CD4-positive, alpha-beta T cell treated with Interleukin-17A for 4 hours (primary cell): ENCODE measurements at places on chromosomes 6 and 20.

DNA sequence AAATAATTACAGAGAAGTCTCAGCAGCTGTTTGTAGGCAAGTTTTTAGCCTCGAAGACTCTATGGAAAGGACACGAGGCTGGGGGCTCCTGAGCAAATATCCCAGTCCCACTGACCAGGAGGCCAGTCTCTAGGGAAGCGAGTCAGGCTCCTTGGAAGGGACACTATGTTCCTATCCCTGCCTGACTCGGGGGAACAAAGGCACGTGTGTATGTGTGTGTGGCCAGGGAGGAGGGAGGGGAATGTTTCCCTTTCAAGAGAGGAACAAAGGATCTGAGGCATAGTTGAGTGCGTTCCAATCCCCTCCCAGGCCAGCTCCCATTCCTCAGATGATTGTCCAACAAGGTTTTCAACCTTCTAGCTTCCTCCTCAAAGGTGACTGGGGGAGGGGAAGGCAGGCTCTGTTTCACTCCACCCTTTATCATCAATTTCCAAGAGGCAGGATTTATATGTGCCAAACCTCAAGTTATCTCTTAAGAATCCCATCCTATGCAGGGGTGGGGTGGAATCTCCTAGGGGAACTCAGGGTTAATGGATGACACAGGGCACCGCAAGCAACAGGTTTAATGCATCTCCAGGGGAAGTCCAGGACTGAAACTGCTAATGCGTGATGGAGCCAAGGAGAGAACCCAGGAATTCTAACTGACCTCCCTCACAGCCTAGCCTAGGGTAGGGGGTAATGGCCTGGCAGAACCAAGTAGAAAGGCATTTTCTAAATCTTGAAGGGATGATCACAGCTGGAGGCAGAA is 9.9 kb downstream of the BCL2L1 start:
- no peak for DNase-seq

DNA sequence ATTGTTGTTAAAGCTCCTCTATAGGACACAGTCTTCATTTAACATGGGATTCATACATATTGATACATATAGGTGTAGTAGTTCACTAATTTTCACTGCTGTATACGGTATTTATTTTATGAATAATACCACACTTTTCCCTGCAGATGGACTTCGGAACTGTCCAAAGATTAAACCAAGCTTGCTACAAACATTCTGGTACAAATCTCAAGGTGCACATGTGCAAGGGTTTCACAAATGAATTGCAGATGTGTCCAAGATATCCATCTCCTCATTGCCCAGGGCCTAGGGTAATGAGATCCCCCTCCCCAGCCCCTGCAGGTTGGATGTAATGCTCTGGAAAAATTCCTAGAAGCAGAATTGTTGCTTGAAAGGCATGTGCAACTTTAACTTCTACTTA is 31.4 kb downstream of the DTNBP1 start:
- DNase-seq, result no peak

- no peak for DNase-seq
Observed at GRCh38 chr6:106988664-106989063, 14.1 kb upstream of the CD24 start.

- no peak for DNase-seq
Observed at GRCh38 chr6:3253597-3253961, 5.2 kb upstream of the PSMG4 start.

- no peak for DNase-seq
Observed at GRCh38 chr6:14811775-14812428, 434.0 kb upstream of the JARID2 start.

- no peak for DNase-seq
Observed at GRCh38 chr20:12966468-12967085, 42.2 kb upstream of the SPTLC3 start.

GRCh38 chr6:114390176-114390575 is 47.4 kb upstream of the HS3ST5 start:
- no peak for DNase-seq

DNA sequence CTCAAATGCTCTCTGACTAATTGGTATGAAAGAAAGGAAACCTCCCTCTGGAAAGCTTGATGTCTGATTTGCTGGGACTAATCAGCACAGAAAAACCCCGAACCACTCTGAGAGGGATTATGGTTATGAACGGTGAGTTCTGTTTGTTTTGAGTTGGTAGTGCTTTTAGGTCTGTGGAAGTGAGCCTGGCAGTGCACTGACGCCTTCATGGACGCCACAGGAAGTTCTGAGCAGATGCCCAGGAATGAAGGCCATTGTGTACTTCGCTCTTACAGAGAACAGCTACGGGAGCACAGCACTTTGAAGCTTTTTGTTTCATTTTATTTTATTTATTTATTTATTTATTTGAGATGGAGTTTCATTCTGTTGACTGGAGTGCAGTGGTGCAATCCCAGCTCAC is 754.1 kb downstream of the QKI start:
- no peak for DNase-seq

DNA sequence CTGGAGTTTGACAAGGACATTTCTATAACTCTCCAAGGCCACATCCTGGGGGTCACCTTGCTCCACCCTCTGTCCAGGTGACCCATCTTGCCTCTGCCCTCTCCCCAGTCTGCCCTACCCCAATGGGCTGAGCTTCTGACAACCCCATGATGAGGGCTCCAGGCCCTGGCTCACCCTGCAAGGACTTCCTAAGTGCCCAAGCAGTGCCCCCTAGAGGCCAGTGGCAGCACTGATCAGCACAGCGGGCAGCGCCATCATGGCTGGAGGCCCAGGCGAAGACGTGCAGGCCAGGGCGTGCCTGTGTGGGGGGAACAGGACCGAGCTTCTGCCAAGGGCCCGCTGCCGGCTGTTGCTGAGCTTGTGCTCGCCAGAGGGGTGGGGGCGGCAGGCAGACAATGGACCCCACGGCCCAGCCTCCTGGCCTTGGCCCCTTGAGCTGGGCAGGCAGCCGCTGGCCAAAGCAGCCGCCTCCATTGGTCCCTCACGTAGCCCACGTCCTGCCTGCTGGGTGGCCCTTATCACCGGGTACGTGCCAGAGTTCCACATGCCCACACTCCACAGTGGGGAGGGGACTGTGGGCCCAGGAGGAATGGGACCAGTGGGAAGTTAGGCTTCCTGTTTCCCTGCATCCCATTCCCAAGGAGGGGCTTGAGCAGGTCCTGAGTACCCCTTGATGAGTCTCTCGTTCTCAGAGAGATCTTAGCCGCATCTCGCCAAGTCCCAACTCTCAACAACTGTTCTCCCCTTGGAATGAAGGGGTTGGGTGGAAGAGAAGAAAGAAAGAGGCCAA is 64.3 kb downstream of the MRPL14 start:
- DNase-seq, result no peak

- DNase-seq, result no peak
Observed at GRCh38 chr6:147077251-147077650, 127.0 kb upstream of the STXBP5 start.

GRCh38 chr6:79506251-79506650 is 31.0 kb downstream of the LCA5 start:
- no peak for DNase-seq

DNA sequence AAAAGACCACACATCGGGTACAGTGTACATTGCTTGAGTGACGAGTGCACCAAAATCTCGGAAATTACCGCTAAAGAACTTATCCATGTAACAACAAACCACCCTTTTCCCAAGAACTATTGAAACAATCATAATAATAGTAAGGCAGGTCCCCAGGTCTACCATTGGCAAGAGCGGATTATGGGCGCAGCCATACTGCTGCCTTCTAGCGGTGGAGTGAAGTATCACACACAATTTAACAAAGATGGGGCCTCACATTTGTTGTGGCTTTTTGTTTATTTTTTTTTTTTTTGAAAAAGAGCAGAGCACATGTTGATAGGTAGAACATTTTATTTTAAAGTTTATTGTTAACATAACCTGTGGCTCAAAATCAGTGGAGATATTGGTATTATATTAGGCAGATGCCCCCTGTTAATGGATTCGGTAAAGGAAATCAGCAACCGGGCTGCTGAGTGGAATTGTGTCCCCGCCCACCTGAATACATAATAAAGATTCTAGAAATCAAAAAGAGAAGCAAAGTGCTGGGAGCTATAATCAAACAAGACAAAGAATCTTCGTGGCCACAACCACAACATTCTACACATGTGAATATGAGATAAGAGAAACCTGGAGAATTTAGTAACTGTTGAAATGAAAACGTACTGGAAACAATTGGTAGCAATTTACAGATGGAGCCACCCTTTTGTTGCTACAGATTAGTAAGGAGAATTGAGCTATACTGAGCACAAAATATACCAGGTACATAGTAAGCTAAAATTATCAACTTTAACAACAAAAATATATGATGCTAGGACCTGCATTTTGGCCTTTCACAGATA is 94.2 kb upstream of the EXOC2 start:
- no peak for DNase-seq

DNA sequence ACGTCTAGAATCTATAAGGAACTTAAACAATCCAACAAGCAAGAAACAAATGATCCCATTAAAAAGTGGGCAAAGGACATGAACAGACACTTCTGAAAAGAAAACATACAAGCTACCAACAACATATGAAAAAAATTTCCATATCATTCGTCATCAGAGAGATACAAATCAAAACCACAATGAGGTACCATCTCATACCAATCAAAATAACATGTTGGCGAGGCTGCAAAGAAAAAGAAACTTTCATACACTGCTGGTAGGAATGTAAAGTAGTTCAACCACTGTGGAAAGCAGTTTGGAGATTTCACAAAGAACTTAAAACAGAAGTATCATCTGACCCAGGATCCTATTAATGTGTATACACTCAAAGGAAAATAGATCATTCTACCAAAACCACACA is 243.9 kb upstream of the RUNX2 start:
- DNase-seq, result no peak

- DNase-seq, result no peak
Observed at GRCh38 chr6:157804448-157805327, 18.4 kb upstream of the SNX9 start.

DNA sequence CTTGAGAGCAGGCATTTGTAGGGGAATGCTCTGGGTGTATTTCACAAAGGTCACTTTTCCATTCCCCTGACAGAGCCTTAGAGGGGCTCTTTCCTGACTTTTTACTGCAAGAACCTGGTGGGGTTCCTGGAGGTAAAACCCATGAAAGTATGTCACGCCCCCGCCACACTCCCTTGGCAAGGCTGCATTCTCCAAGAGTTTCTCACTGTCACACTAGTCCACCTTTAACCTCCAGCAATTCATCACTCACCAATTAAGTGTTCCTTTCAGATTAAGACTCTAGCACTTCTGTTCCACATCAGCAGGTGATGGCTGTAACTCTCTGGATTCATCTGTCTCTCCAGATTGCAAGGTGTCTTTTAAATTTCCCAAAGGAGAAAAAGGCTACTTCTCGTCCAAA is 32.7 kb upstream of the NKX2-4 start:
- no peak for DNase-seq

- DNase-seq, result no peak
Observed at GRCh38 chr20:41229259-41229658, 88.3 kb downstream of the ZHX3 start.

- DNase-seq, result no peak
Observed at GRCh38 chr6:111503660-111504059, 20.6 kb upstream of the REV3L start.

DNA sequence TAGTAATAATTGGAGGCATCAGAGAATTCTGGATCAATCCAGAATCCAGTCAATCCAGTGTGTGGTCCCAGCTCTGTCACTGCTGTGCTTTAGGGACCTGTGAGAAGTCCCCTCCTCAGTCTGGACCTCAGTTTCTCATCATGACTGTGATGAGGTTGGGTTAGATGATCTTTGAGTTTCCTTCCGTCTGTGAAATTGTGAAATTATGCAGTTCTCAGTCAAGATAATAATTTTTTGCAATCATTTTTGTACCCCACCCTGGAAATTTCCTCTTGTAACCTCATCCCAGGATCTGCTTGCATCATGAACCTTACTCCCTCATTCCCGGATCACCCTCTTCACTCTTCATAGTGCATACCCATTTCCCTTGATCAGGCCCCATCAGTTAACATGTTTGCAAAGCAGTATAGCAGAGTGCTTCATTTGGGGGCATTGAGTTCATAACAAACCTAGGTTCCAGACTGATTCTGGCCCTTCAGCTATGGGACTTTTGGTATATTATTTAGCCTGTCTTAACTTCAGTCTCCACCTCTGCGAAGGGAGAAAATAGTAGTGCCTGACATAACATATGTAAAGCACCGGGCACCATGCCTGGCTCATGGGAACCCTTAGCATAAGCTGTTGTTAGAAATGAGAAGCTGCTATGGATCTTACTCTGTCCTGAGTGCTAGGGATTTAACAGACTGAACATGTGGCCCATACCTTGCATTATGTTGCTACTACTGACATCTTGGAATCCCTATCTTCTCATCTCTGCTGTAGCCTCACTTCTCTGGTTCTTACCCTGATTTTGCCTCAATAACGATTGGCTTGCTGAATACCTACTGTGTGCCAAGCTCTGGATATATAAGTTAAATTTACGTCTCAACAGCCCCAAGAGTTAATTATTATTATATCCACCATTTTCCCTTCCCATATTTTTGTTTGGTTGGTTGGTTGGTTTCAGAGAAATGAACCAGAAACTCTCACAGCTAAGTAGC is 1.3 kb downstream of the ZNF76 start:
- DNase-seq, result no peak

GRCh38 chr20:40583636-40584035 is 105.4 kb downstream of the MAFB start:
- DNase-seq, result no peak

- DNase-seq, result no peak
Observed at GRCh38 chr6:90497411-90497810, 89.5 kb downstream of the MAP3K7 start.

- no peak for DNase-seq
Observed at GRCh38 chr6:143845033-143845432, 1.9 kb downstream of the LTV1 start.

GRCh38 chr6:45737331-45738056 is 278.2 kb downstream of the CLIC5 start:
- no peak for DNase-seq

- no peak for DNase-seq
Observed at GRCh38 chr6:167512696-167513375, 187.9 kb downstream of the TTLL2 start.

GRCh38 chr6:3811191-3811590 is 38.0 kb upstream of the FAM50B start:
- no peak for DNase-seq

DNA sequence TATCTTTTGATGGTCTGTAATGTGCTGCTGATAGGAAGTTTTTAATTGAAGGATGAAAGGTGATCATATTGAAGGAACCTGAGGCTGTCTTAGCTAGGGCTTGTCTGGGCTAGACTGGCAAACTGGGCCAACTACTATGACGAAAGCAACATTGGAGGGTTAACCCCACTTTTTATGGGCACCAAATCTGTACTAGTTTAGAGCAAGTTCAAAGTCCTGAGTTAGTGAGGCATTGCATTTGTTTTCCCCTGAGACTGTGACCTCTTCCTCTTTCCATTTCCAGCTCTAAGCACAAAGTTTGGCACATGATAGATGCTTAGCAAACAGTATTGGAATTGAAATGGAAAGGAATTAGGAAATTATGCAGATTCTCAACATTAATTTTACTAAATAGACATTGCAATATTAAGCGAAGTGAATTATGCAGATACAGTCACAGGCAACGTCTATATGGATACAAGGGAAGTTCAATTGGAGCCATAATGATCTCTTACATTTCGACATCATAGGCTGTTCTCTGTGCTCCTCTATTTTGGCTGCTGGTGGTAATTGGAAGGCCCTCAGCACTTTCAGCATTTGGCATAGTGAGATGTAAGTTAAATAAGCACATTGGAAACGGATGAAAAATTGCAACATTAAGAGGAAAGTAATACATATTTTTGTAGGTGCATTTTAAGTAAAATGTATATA is 22.2 kb downstream of the CEP57L1 start:
- no peak for DNase-seq

- DNase-seq, result no peak
Observed at GRCh38 chr6:939526-940252, 246.8 kb upstream of the EXOC2 start.

- DNase-seq, result peak; percentile 59
Observed at GRCh38 chr20:52379723-52380336, 188.3 kb upstream of the ZFP64 start.
